Activated CD4-positive, alpha-beta T cell treated with anti-CD3 and anti-CD28 coated beads for 4 hours (primary cell): ENCODE measurements at places on chromosomes 1 and 21.

DNA sequence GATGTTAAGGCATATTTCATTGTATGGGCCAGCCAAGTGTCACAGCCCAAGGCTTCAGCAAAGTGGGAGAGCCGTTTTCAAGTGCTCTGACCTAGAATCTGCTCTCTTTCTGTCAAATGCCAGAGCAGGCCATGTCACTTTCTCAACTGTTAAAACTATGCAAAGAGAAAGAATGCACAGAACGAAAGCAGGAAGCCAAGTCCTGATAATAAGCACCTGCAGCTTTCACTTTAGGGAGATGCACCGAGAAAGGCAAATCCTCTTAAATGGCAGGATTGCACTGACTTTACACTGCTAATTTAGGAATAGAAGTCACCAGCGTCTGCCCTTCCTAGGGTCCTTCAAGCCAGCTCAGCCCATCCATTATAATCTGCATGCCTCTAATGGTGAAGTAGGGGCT is 49.2 kb upstream of the NTPCR start:
- no peak for DNase-seq

GRCh38 chr21:34073749-34074282 is 438 bp downstream of the MRPS6 start:
- DNase-seq: peak; percentile 59

DNA sequence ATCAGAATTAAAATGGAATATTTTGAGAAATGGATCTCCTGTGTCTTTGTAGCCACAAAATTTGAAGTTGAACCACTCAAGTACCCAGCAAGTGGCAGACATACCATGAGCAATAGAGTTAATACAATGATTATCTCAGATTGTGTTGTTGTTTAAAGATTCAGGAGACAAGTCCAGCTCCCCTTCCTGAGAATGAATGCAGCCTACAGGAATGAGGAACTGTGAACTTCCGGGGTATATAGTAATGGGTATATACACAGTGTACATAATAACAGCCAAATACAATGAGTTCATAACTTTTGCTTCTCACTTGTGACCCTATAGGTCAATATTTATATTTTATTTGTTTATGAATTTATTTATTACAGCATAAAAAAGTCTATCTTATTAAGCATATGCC is 445.0 kb downstream of the SETD4 start:
- DNase-seq: no peak

DNA sequence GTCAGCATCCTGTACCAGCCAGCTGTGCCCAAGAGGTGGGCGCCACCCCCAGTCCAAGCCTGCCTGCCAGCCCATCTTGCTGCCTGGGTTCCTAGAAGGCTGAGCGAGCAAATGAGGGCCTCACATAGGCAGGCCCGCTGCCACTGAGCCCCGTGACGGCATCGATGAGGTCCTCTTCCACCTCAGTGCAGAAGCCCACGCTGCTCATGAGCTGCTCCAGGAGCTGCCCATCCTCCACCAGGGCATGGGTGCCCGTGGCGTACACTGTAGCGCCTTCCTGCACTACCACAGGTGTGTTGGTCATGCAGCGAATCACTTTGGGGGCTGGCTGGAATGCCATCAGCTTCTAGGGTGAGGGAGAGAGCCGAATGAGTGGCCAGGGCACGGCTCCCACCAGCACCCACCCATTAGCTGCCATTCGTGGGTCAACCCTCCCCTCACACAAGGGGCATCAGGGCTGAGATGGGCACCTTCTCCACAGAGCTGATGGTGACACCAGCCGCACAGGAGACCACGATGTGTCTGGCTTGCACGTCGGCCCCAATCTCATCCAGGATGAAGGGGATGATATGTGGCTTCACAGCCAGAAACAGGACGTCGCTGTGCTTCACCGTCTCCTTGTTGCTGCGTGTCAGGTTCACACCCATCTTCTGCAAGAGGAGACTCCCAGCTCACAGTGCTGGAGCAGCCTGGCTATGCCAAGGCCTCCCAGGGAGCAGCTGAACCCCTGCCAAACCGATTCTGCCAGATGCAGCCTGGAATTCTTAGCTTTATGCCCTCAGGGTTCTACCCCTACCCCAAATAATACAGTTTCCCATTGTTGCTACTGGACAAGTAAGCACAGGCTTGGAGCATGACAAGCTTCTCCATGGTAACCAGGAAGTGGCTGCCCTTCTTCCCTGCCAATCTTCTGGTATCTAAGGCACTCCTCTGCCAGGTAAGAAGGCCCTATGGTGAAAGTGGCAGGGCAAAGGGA is 2.0 kb downstream of the PYCR2 start:
- no peak for DNase-seq

GRCh38 chr1:161215076-161215475 is at the start of gene FCER1G:
FCER1G (plus strand) TSS chr1:161215295; CDS start chr1:161215322, 27 bp downstream.
- no peak for DNase-seq

- no peak for DNase-seq
Observed at GRCh38 chr1:113659556-113659955, 99.7 kb downstream of the PHTF1 start.

GRCh38 chr1:225747566-225747965 is 30.1 kb upstream of the SRP9 start:
- DNase-seq: no peak

GRCh38 chr1:205733438-205734175 is 16.4 kb downstream of the NUCKS1 start:
- no peak for DNase-seq

DNA sequence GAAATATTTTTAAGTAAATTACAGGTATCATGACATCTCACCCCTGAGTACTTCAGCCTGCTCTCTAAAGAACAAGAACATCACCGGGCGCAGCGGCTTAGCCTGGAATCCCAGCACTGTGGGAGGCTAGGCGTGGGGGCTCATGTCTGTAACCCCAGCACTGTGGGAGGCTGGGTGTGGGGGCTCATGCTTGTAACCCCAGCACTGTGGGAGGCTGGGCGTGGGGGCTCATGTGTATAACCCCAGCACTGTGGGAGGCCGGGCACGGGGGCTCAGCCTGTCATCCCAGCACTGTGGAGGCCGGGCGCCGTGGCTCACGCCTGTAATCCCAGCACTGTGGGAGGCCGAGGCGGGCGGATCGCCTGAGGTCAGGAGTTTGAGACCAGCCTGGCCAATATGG is 7.7 kb upstream of the CDK11B start:
- DNase-seq: no peak

- no peak for DNase-seq
Observed at GRCh38 chr1:154971341-154971998, 923 bp upstream of the SHC1 start.

- DNase-seq: no peak
Observed at GRCh38 chr1:236128646-236129178, 13.6 kb upstream of the GPR137B start.

- DNase-seq: no peak
Observed at GRCh38 chr1:53396573-53397268, 62.5 kb upstream of the DMRTB1 start.

DNA sequence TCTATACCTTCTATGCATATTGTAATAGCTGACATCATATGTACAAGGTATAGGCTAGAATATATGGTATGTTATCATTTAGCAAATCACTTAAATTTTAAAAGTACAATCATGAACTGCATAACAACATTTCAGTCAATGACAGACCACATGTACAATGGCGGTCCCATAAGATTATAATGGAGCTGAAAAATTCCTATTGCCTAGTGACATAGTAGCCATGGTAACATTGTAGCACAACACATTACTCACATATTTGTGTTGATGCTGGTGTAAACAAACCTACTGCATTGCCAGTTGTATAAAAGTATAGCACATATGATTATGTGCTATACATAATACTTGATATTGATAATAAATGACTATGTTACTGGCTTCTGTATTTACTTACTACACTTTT is 8.9 kb downstream of the RAB3B start:
- DNase-seq: no peak

DNA sequence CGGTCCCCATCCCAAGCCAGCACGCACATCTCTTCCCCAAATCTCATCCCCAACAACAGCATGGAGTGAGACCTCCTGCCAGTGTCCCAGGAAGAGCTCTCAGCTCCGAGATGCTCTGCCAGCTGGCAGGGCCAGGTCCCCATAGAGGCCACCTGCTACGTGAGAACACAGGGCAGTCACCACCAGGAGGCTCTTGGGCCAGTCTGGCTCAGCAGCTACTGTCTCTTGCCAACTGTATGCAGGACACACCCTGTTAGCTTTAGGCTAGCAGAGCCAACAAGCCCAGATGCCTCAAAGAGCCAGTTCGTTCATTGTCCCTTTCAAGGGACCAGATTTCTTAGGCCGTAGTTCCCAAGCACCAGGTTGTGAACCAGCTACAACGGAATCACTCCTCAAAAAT is 36.9 kb downstream of the FBXO2 start:
- DNase-seq: no peak

DNA sequence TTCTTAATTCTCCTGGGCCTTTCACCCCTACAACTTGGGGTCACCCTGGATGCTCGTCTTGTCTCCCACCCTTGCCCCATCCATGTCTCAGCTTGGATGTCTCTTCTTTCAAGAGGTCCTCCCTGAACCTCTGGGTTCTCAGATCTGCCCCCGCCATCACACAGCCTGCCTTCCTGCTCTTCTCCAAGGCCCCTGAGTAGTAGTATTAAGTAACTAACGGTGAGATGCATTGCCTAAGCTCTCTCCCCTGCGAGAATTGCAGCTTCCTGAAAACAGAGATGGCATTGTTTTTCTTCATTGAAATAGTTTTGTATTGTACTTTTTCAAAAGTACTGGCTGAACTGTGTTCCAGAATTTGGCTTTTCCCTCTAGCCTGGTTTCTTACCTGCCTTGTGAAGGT is 16.0 kb downstream of the MIIP start:
- DNase-seq: no peak

GRCh38 chr1:226872437-226872836 is 2.0 kb downstream of the PSEN2 start:
- DNase-seq: no peak

GRCh38 chr1:77416692-77417450 is 135.1 kb downstream of the AK5 start:
- DNase-seq: no peak

GRCh38 chr1:227068883-227069282 is 128.8 kb downstream of the COQ8A start:
- DNase-seq: no peak

DNA sequence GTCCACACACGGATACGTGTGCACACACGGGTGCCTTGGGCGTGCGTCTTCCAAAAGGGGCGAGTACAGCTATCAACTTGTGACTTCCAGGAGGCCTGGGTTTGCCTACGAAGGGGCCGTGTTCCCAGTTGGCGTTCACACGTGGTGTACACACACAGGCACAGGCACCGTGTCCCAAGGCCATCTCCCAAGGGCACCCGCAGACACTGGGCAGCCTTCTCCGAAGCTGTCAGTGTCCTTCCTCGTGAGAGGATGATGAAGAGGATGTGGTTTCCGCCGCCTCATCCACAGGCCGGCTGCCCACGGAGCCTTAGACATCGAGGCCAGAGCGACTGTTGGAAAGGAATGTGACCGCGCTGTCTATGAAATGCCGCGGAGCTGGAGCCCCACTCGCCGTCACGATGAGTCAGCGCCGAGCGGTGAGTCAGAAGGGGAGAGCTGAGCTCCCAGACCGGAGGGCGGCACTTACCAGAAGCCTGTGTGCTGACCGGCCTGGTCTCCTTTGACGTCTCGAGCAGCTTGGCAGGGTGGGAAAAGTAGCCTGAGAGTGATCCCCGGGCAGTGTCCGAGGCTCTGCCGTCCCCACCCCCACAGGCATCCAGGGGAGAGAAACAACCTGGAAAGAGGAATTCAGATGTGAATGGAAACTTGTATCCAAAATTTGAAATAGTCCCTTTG is 141.4 kb upstream of the ARHGEF16 start:
- peak; percentile 30 for DNase-seq

DNA sequence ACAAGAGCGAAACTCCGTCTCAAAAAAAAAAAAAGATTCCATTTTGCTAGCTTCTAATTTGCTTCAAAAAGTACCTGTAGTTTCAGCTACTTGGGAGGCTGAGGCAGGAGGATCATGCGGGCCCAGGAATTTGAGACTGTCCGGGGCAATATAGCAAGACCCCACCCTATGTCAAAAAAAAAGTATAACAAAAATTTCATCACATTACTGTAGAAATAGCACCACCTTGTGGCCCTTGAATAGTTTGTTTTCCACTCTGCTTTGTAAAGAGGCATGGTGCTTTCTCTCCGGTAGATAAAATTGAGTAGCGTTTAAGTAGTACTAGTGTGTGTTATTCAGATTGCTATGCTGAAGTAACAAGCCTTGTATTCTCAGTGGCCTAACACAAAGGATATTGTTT is 18.2 kb upstream of the MSTO1 start:
- DNase-seq: peak; percentile 46

DNA sequence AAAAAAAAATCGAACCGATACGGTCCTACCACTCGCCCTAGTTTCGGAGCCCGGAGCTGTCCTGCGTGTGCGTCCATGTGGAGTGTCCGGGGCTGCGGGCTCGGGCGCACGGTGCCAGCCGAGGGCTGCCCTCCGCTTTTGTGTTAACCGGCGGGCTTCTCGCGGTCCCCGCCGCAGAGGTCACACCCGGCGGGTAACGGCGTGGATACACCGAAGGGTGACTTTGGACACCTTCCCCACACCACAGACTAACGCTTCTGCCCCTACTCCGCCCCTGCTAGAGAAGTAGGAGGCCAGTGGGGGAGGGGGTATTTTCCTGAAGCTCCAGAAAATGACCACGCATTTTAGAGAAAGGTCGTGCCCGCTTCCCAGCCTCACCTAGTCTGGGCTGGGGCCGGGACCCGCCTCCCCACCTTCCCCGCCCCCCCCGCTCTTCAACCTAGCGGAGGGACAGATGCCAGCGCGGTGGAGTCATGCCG is 609 bp upstream of the ATF3 start:
- DNase-seq: no peak

DNA sequence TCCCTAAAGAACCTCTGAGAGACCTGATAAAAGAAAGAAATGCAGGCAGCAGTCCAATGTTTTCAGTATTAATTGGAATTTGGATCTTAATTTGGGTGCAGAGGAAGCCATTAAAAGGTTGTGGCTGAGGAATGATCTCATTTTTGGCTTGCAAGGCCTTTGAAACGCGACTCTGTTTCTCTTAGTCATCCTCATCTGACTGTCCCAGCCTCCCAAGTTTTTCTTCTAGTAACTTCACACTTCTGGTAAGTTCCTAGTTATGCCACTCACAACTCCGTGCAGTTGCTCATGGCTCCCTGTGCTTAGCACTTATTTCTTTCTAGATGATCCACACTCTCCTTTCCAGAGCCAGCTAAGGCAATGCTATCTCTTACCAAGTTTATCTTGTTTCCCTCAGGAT is 147.4 kb upstream of the USP24 start:
- no peak for DNase-seq

GRCh38 chr1:61299463-61299862 is 217.1 kb downstream of the NFIA start:
- no peak for DNase-seq
